Type B pancreatic cell (in vitro differentiated cells): ENCODE measurements at places on chromosomes 5 and 9. TPM values are rescaled to one million over a fixed set of nuclear protein-coding genes. Genes with fewer than 3 reads are reported as not detected.

DNA sequence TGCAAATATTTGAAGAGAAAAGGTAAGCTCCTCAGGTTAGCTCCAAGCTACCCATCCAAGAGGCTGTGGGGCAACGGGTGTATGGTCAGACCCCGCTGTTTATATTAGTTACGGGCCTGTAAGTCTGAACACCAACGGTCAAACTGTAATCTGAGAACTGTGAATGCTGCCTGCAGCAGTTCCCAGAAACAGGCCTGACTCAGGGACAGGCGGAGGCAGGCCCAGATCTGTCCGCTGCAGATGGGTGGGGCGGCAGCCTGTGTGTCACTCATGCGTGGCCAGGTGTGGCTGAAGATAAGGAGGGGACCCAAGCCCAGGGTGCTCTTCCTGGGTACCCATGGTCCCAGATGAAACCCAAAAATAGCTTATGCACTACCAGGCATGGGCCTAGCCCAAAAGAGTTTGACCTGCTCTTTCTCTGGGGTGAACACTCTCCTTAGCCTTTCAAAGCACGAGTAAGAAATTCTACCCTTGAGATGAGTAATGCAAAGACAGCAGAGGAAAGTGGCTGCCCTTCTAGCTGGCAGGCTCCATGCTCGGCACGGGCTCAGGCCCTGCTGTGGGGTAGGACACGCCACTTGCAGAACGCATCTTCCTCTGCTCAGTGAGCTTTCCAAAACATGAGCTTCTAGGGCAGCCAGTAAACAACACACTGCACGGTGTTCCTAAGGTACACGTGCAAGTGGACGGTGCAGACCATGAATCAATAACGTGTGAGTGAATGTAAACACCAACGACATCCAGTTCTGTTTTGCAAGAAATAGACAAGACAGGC is 9.1 kb downstream of the UBAC1 start:
- H3K36me3 ChIP-seq: peaks cover 23% of the 10 kb centered on the region
- no peak for DNase-seq
- no peaks in the 10 kb centered on the region for H3K27me3 ChIP-seq
- peak overlapping the region; percentile 91 for H3K27ac ChIP-seq
- peak overlapping the region; percentile 24 for H3K4me3 ChIP-seq

DNA sequence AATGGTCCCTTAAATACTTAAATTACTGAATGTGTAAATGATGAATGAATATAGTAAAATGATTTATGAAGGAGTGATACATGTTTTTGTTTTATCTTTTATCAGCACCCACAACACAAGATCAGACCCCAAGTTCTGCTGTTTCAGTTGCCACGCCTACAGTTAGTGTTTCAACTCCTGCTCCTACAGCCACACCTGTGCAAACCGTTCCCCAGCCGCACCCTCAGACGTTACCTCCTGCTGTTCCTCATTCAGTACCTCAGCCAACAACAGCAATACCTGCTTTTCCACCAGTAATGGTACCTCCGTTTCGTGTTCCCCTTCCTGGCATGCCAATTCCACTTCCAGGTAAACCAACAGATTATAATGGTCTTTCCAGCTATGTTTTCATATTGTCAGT is 16.3 kb downstream of the TCERG1 start:
- no peaks in the 10 kb centered on the region for H3K4me1 ChIP-seq
- no peak for DNase-seq
- no peak overlapping the region for H3K4me3 ChIP-seq
- H3K36me3 ChIP-seq: peaks cover 14% of the 10 kb centered on the region

GRCh38 chr5:117623042-117623805 is 1048.6 kb upstream of the SEMA6A start:
- no peak overlapping the region for H3K4me3 ChIP-seq
- H3K4me1 ChIP-seq: peaks cover 8% of the 10 kb centered on the region
- no peaks in the 10 kb centered on the region for H3K36me3 ChIP-seq
- no peaks in the 10 kb centered on the region for H3K27me3 ChIP-seq

DNA sequence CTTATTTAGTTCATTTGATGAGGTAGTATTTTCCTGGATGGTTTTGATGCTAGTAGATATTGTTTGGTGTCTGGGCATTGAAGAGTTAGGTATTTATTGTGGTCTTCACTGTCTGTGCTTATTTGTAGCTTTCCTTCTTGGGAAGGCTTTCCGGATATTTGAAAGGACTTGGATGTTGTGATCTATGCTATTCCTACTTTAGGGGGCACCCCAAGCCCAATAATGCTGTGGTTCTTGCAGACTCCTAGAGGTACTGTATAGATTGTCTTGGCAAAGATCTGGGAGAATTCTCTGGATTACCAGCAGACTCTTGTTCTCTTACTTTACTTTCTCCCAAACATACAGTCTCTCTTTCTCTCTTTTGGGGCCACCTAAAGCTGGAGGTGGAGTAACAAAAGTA is 315.7 kb downstream of the MAT2B start:
- H3K36me3 ChIP-seq: no peaks in the 10 kb centered on the region
- H3K4me3 ChIP-seq: no peak overlapping the region
- no peak for DNase-seq

C9orf50 gene
- total RNA-seq: not detected in 2 replicates

RGMB gene
- 16.7 and 36.5 TPM in 2 replicates for total RNA-seq

FAM153A gene
- total RNA-seq: 0.52 TPM in 1 of 2 replicates, not detected in the other
